ENCODE measurements at places on chromosomes 12 and 14.

GRCh38 chr14:84671776-84672175, 858.2 kb upstream of the FLRT2 start:
- no peak for DNase-seq

GRCh38 chr14:72903716-72904115, 9.8 kb upstream of the DPF3 start:
- no peak for DNase-seq

DNA sequence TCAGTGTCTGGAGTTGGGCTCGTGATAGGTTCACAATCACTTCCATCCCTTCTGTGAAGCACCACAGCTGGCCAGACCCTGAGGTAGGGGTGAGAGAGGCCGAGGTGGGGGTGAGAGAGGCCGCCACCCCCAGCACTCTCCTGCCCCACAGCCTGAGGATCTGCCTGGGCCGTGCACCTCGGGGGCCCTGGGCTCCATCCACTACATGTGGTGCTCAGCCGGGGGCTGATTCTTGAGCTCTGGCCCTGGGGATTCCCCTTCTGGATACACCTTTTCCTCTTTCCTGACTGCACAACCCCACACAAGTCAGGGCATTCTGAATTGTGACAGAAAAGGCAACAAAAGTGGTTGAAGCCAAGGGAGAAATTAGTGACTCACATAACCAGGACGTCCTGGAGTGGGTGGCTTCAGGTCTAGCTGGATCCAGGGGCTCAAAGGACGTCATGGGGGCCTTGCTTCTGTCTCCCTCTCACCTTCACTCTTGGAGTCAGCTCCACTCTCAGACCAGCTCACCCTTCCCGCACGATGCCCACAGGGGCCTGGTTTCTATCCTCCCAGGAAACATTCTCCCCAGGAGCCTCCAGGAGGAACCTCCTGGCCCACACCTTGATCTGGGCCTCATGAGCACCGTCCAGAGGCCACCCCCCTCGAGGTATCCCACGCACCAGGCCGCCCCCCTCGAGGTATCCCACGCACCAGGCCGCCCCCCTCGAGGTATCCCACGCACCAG, 12.1 kb upstream of the FBRSL1 start:
- no peak for DNase-seq

DNA sequence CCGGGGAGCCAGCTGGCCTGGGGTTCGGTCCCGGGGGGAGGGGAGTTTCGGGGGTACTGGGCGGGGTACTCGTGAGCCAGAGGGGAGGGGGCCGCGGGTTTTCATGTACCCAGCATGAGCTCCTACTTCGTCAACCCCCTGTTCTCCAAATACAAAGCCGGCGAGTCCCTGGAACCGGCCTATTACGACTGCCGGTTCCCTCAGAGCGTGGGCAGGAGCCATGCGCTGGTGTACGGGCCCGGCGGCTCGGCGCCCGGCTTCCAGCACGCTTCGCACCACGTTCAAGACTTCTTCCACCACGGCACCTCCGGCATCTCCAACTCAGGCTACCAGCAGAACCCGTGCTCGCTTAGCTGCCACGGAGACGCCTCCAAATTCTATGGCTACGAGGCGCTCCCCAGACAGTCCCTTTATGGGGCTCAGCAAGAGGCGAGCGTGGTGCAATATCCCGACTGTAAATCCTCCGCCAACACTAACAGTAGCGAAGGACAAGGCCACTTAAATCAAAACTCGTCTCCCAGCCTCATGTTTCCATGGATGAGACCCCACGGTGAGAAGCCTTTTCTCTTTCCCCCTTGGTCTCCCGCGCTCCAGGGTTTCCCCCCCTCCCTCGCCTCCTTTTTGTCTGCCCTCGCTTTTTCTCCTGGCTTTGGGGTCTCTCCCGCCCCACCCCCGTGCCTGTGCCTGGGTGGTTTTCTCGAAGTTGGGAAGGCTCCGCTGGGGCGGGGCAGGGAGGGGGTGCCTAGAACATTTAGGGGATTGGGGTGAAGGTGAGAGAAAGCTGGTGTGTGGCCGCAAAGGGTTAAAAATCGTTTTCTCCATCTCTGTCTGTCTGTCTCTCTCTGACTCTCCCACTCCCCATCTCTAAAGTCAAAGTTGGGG, 627 bp downstream of the HOXC8 start:
- no peak for DNase-seq

- DNase-seq, result no peak
These were observed 79.4 kb downstream of the TMTC2 start for GRCh38 chr12:82765971-82766705.

GRCh38 chr14:68677476-68677875, 115.4 kb downstream of the ZFP36L1 start:
- DNase-seq, result no peak

DNA sequence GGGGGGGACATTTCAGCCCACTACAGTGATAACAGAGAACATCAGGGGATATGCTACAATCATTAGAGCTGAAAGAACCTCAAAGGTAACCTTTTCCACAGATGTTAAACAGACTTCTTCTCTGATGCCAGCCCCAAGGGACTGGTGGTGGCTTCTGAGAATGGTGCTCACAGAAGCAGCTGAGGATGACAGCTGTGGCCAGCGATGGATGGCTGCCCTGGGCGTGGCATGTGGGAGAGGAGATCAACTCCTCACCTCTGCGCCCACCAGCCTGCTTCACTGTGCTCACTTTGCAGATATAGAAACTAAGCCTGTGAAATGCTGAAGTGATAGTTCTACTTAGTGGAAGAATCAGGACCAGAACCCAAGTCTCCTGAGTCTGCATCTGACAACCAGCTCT, 33.0 kb downstream of the FOXN3 start:
- DNase-seq, result peak; percentile 38

DNA sequence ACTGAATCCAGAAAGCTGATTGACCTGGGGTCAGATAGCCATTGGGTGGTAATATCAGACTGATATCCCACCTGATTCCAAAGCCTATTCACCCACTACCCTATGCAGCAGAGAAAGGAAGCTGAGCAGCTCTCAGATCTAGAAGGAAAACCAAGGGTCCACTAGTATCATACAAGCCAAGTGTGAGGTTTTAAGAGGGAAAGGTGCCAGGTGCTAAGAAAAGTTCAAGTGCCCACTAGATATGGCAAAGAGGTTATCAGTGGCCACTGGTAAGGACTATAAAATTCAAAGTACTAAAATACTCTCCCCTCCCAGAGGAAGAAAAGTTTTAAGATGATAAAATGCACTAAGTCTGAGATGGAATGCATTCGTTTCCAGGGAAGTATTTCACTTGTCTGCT, 85.6 kb downstream of the PPM1H start:
- DNase-seq, result no peak

GRCh38 chr12:41514907-41515306, 326.8 kb downstream of the PDZRN4 start:
- DNase-seq, result no peak

DNA sequence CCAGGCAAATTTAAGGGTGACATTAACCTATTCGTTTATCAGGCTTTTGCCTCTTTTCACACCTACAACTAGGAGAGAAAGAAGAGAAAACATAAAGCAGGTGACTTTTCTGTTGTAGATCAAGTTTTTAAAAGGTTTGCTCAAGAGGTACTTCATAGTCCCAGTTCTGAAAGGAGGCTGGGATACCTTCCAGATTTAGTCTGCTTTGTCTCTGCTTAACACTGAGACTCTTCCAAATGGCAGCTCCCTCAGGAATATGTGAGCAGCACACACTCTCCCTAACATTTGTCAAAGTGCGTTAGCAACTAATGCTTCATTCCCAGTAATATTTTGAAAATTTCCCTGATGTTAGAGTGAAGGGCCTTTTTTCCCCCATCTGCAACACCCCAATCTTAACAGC, 133.7 kb upstream of the RASSF8 start:
- no peak for DNase-seq

GRCh38 chr12:63888908-63889635, 44.6 kb downstream of the SRGAP1 start:
- no peak for DNase-seq

DNA sequence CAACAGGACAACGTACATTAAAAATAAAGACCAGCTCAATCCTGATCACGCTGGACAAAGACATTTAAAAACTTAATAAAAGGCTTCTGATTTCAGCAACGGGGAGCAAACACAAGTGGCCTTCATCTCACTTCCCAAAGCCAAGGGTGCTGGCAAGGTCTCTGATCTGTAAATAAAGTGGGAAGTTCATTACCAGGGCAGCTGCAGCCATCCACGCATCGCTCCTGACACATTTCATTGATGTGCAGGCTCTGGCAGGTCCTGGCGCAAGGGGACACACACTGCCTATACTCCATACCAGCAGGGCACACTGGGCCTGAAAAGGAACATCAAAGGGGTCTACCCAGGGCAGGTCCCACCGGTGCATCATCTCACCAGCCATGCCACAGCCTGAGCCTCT, 51.0 kb downstream of the VWF start:
- no peak for DNase-seq

GRCh38 chr14:92937051-92937937, 14.3 kb downstream of the CHGA start:
- no peak for DNase-seq

Data from GM13977 (cell line).